ENCODE measurements at places on chromosomes 1 and 21.

- no peak for DNase-seq
These were observed 111.5 kb downstream of the SEC16B start for GRCh38 chr1:177858332-177858821.

DNA sequence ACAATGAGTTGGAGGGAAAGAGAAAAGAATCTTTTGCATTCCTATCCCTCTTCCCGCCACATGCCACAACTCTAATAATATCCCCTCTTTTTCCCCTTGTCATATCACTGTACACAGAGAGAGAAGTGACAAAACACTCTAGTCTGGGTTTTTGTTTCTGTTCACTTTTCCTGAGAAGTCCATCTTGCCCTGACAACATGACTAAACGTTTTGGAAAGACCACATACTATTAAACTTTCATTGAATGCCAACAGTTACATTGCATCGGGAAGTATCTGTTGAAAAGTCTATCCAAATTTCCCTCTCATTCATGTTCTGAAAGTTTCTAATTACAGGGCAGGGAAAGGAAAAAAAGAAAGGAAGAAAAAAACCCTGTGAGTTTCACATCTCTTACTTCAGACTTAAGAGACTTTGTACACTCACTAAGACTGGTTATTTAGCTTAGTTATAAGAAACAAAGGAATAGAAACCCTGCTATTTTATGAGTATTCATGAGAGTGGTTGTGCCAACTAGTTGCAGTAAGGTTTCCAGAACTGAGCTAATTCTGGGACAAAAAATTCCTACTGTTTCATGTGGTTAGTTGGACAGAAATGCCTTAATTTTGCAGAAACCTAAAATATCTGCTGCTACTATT is 16.9 kb downstream of the PLA2G4A start:
- DNase-seq = no peak

DNA sequence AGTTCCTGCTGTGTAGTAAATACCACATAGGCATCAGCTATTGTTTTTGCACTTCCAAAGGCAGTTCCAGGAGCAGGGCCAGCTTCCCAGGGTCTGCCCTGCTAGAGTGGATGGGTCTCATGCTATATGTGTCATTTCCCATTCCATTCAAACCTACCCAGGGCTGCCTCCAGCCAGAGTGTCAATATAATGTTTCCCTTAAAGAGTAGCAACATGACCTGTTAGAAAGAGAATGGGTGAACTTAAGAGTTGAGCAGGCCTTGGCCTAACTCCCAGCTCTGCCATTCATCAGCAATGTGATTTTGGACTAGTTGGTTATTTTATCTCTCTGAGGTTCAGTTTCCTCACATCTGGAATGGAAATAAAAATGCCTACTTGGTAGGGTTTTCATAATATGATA is 44.9 kb downstream of the RAB3B start:
- no peak for DNase-seq

GRCh38 chr1:29554208-29554778 is 318.0 kb downstream of the PTPRU start:
- no peak for DNase-seq

- DNase-seq = no peak
These were observed 17.4 kb downstream of the KCNA10 start for GRCh38 chr1:110501488-110502132.

DNA sequence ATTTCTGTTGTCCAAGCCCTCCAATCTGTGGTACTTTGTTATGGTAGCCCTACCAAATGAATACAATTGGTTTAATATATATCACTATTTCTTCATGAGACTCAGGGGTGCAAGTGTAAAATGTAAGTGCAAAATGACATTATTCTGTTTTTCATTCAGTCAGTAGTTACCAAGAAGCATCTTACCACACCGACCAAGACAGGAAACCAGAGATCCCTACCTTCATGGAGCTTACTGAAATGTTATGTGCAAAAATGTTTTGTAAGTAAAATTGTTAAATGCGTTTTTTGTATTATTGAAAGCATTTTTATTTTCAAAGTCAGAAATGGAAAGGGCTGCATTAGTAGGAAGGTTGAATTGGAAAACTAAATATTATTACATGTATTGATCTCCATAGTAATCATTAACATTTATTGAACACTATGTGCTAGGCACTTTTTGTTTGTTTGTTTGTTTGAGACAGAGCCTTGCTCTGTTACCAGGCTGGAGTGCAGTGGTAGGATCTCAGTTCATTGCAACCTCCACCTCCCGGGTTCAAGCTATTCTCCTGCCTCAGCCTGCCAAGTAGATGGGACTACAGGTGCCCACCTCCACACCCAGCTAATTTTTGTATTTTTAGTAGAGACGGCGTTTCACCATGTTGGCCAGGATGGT is 166.8 kb downstream of the PTPRC start:
- DNase-seq = no peak

DNA sequence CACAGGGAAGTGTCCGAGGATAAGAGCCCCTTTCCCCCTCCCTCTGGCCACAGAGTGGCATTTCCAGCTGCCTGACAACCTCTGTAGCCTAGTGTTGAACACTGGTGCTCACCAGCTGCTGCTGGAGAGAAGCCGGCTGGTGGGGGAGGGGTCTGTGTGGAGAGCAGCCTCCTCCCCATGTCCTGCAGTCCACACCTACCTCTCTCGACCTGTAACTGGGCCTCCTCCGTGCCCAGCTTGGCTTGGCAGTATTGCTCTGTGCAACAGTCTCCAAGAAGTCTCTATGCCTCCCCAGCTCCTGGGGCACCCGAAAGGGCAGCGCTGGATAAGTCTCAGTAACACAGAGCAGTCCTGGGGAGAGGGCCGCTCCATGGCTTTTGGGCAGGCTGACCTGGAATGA is 17.0 kb downstream of the PAPPA2 start:
- no peak for DNase-seq

GRCh38 chr1:177505905-177506590 is 335.3 kb downstream of the BRINP2 start:
- DNase-seq = no peak

DNA sequence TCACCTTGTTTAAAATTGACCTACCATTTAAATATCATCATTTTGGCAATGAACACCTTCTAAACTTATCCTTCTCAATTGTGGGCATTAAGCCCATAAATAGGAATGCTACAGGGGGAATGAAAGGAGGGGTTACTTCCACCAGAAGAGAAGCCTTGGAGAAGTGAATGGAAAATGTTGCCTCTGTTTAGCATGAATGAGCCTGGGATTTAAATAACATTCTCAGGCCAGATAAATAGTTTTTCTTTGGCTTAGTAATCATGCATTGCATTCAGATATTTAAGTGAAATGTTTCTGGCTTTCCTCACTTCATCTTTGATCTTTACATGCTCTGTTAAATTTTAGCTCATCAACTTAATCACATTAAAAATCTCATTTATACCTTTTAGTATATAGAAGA is 284.3 kb upstream of the FMN2 start:
- DNase-seq = no peak

- DNase-seq = no peak
These were observed 88.8 kb upstream of the SLFNL1 start for GRCh38 chr1:41110286-41110685.

DNA sequence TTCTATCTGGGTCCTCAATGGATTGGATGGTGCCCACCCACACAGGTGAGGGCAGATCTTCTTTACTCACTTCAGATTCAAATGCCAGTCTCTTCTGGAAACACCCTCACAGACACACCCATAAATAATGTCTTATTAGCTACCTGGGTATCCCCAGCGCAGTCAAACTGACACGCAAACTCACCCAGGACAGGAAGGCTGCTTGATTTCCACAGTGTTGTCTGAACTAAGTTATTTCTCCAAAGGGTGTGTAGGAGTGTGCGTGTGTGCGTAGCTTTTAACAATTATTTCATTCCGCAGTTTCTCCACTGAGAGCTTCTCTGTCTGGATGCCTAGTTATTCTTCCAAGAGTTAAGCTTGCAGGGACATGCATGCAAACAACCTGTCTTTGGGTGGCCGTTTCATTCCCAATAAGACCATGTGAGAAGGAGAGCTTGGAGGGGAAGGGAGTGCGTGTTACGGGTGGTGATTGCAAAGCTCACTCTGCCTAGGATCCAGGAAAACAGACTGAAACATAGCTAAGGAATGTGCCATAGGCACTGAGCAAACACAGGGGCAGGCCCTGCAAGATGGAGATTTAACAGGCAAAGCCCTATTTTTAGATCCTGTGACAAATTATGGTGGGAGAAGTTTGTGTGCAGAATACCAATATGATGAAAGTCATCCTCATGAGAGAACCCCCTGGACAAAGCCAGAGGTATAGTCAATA is 269.7 kb downstream of the DYRK1A start:
- no peak for DNase-seq

GRCh38 chr21:35084869-35085268 is 35.8 kb upstream of the RUNX1 start:
- no peak for DNase-seq

DNA sequence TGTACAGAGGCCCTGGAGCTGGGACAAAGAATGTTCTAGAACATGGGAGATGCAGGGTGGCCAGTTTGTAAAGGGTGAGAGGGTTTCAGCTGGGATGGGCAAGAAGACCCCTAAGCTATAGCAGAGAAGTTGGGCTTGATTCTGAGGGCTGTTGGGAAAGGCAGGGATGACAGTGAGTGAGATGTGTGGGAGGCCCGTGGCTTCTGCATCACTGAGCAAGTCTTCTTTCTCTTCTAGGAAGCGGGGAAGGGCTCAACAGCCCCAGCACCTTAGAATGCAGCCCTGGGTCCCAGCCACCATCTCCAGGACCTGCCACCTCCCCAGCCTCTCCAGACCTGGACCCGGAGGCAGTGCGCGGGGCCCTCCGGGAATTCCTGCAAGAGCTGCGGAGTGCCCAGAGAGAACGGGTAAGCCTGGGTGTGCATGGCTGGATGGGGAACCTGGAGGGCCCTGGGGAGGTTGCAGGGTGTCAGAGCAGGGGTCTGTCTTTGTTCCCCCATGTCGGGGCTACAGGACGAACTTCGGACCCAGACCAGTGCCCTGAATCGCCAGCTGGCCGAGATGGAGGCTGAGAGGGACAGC is 14.8 kb downstream of the MFAP2 start:
- DNase-seq = no peak

GRCh38 chr1:42703888-42704464 is 21.8 kb downstream of the YBX1 start:
- DNase-seq = no peak

All from NCI-H1436 treated with DMSO at 0.1 percent for 48 hours (cell line).